ENCODE measurements at places on chromosomes 12 and 14. TPM values are rescaled to one million over a fixed set of nuclear protein-coding genes. Genes with fewer than 3 reads are reported as not detected.

Gene FGF23
- not detected for polyA plus RNA-seq

Gene INSM2
- 0.09 TPM for polyA plus RNA-seq

Gene RIMBP2
- polyA plus RNA-seq, result 1.8 TPM

Gene PTGER2
- 1.9 TPM for polyA plus RNA-seq

DNA sequence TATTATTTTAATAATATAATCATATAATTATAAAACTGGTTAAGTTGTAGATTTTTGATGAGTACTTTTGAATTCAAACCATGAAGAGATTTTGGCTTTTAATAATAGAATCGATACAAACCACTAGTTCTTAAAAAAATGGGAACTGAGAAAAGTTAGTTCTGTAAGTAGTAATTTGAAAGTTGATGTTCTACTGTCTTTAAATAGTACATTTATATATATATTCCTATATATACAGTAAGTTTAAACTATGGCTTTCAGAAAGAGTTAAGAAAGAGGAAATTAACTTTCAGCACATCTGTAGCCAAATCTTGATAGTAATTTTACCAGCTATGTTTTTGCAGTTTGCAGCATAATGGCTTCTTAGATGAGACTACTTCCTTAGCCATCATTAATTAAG, 7.8 kb downstream of the LRRK2 start:
- DNase-seq, result no peak

- no peak for DNase-seq
These were observed 21.1 kb upstream of the PITPNM2 start for GRCh38 chr12:123171967-123172366.

DNA sequence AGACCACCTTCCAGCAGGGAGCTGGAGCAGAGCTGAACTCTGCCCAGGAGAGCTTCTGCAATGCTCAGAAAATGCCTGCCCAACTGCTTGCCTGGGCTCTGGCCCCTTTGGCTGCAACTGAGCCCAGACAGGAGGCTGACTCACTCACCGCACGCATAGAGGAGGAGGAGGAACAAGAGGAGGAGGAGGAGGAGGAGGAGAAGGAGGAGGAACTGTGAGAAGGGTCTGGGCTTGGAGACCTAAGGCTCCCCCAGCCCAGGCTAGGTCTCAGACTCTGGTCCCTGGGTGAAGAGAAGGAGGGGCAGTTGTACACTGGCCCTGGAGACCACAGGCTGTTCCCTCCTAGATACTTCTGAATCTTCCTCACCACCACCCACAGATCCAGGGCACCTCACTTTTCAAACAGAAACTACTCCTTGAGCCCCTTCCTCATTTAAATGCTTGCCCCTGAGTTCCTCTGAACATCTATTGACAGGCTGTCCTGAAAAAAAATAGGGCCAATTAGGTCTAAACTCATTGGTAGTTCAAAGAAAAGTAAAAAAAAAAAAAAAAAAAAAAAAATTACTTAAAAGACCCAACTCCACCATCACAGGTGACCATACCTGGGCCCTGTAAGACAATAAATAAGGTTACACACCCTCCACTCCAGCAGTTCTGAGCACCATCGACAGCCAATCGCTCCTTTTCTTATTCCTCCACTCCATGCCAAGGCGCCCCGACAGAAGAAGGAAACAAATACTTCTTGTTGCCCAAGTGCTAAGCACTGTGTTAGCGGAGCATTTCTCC, 674 bp downstream of the VDR start:
- DNase-seq, result no peak

DNA sequence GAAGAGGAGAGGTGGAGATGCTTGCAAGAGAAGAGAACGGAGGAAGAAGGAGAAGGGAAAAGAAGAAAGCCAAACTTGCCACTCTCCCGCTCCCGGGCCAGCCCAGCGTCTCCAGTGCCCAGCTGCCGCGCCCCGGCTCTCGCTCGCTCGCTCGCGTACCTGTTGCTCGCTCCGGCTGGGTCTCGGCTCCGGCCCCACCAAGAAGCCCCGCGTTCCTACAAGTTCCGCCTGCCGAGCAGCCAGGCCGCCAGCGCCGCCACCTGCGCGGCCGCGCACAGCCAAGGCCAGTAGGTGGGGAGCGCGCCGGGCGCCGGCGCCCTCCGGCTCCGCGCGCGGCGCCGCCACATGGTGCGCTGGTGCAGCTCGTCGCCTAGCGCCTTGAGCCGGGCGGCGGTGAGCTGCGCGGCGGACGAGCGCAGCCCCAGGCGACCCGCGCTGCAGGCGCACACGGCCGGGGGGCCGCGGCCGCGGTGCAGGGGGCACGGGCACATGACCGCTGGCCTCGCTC, 370 bp downstream of the HRK start:
- DNase-seq, result no peak

- no peak for DNase-seq
These were observed 27.7 kb upstream of the BBS10 start for GRCh38 chr12:76375939-76376338.

DNA sequence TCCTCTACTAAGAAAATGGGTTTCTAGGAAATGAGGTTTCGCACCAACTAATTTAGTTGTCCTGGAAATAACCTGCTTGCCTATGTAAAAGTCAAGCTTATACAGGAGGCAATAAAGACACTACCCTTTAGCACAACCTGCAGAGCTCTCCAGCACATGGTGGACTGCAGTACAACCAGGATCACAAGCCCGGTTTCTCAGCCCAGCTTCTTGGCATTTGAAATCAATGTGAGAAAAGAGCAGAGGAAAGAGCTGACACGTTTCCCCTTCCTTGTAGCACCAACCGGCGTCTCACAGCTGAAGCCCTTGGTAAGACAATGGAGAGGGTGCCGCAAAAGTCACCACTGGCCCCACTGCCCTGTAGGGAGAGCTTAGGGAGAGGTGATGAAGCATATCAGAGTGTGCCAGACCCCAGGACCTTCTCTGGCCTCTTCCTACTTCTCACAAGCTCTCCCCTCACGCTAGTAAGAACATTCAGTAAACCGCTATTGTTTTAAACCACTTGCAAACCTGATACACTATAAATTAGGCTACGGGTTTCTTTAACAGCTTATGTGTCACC, 8.6 kb downstream of the SPTLC2 start:
- DNase-seq, result no peak

Data from muscle of back (tissue), 13 donors.